Right kidney (tissue), 9 donors: ENCODE measurements at places on chromosomes 1 and 21.

- no peak for DNase-seq
Measured at GRCh38 chr21:35179990-35180540, 131.0 kb upstream of the RUNX1 start.

- DNase-seq = no peak
Measured at GRCh38 chr1:225766967-225767633, 10.5 kb upstream of the SRP9 start.

DNA sequence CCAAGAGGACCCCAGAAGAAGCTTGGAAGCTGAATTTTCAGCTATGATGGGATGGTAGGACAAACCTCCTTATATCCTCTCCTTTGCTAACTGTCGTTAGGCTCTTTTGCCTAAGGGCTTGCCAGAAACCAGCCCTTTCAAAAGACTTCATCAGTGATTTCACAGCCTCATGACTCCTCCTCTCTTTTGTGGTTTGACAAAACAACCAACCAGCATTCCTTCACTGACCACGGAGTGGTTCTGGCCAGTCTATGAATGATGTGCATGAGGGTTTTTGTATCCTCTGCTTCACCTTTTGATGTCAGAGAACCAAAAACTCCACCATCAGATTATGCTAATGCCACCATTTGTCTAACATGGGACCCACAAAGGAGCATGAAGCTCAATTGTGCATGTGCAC lies 116.9 kb upstream of the COA6 start:
- no peak for DNase-seq

DNA sequence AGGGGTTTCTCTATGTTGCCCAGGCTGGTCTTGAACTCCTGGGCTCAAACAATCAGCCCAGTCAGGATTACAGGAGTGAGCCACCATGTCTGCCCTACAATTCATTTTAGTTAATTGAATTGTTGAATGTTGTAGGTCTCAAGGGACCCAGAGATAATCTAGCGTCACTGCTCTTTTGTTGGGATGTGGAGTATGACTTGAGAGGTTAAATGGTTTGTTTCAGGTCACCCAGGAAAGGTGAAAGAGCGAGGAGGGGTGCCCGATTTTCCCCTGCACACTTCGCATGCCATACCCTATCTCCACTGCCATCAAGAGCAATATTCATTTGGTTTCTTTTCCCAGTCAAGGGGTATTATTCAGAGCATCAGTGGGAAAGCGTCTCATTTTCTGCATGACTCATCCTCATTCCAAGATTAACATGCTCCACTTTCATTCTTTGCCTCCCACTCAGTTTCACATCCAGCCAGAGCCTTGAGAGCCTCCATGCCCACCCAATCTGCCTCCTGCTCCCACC lies 13.1 kb upstream of the SLC30A1 start:
- DNase-seq = no peak

- DNase-seq = no peak
Measured at GRCh38 chr1:181111559-181111958, 23.1 kb downstream of the IER5 start.

DNA sequence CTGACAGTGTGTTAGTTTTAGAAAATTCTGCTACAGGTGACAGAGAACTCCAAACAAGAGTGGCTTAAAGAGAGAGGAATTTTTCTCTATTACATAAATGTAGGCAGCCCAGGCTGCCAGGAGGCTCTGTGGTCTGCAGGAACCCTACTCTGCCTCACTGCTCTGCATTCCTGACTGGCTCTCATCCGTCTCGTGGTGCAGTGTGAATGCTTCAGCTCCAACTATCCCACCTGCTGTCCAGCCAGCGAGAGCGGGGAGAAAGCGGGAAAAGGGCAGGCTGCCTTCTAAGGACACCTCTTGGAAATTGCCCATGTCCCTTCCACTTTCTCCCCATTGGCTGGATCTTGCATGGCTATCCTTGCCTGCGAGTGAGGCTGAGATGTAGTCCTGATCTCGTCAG lies 131.3 kb downstream of the PEX14 start:
- DNase-seq = no peak

DNA sequence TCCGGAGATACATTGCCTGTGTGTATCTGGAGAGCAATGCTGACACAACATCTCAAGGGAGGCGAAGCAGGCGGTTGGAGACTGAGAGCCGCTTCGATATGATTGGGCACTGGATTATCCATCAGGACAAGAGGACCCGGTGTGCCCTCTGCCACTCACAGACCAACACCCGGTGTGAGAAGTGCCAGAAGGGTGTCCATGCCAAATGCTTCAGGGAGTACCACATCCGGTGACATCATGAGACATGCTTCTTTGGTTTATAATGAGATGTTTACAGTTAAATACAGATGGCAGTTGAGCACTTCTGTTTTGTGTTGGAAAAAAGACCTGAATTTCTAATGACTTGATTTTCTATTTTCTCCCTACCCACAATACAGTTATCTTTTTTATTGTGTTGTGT lies 12.1 kb downstream of the PGBD2 start:
- no peak for DNase-seq

GRCh38 chr1:16180291-16180824 lies 24.5 kb upstream of the EPHA2 start:
- DNase-seq = no peak
